ENCODE measurements at places on chromosomes 5 and 9.

GRCh38 chr5:157214861-157215513, 34.3 kb downstream of the ITK start:
- DNase-seq = no peak

DNA sequence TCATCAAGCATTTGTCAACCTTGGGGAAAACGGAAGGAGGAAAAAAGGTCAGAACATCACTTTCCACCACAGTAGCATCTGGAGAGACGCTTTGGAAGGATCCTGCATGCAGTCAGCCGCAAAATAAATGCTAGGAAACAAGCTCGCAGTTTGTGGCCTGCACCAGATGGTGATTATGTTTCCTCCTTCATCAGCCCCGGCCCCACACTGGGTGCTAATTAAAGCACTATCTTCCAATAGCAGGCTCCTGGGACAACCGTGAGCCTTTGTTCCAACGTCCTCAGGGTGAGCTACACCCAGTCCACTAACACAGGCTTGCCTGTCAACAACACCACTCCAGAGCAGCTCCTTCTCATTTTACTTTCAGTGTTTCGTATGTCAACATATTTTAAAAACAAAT, 64.0 kb downstream of the RNF130 start:
- no peak for DNase-seq

DNA sequence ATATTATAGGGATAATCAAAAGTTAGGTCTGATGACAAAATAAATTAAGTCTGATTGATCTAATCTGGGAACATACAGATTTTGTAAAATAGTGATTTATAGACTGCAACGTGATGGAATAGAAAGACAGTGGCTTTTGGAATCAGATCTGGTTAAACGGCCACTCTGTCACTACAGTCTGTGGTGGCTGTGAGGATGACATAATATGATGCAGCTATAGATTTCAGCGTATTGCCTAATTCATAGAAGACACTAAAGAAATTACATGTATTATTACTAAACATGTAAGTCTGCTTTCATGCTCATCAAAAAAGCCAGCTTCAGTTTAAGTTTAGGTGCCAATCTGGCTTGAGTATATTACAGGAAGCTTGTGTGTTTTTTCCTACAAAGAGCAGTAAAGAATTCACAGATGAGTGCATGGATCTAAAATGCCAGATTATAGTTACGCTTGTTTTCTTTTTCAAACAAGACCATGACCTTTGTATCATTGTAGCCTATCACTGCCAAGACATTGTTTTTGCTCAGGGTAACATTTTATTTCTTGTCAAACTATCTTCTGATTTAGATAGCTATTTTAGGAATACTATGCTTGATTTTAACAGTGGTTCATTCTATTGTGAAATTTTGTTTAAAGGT, 25.7 kb downstream of the CPEB4 start:
- no peak for DNase-seq

- no peak for DNase-seq
Measured at GRCh38 chr9:127446713-127447415, 4.3 kb downstream of the RPL12 start.

DNA sequence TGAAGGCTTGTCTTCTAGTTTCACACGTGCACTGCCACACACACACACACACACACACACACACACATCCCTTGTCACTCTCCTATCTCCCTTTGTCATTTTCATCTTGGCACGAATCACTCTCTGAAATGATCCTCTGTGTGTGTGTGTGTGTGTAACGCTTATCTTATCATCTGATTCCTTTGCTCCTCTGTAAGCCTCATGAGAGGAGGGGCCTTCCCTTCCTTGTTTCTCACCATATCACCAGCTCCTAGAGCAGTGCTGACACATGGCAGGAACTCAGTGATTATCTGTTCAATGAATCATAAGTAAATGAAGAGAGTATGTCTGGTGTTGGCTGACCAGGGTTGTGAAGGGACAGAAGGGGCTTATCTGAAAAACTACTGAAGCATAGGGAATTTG, 53.3 kb downstream of the PDE4D start:
- DNase-seq = peak; percentile 53

GRCh38 chr9:137114220-137114612, 317 bp downstream of the DPP7 start:
- DNase-seq = no peak

DNA sequence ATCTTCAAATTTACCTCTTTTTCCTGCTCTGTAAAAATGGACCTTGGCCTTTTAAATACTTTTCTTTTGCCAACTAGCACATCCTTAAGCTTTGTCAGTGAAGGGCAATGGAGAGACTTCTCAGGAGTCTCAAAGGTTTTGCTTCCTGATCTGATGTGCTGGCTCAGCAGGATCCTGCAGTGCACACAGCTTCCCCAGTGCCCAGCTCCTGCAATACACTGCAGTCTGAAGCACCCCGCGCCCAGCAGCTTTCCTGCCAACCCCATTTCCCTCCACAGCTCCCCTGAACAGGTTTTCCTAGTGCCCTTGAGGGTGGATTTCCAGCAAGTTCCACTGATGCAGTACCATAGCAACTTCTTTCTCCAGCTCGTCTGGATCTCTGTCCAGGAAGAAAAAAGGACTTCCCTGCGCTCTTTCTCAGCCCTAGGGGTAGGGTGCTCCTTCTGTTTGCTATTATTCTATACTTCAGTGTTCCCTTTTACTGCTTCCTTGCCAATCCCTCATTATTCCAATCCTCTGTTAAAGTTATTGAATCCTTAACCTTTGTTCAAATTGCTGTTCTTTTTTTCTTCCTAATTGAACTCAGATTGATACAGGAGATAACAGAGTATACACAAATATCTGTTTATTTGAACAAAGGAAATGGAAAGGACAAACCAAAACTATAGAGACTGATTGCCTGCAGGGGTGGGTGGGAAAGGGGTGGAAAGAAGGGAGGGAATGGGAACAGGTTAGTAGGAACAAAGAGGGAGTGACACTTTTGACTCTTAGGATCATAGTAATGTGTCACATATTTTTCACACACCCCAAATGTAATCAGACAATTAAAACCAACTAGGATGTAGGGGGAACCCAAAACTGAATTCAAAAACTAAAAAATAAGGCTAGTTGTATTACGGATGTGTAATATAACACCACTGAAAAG, 8.5 kb downstream of the SNAPC3 start:
- DNase-seq = no peak

GRCh38 chr5:54719384-54720283, 202.1 kb downstream of the SNX18 start:
- no peak for DNase-seq

DNA sequence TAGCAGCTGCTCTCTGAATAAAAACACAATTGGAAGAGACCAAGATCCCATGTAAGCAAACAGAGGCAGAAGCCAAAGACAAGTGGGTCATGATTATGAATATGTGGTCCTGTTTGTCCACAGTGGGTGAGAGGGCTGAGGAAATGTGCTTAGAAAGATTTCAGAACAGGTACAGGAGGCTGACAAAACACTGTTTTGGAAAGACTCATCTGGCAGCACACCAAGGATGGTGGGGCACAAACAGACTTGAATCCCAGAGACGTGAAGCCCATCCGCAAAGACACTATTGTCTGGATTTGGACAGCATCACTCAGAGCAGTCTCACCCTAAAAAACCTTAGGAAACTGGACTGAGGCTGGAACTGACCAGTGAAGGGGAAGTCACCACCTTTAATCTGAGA, 85.0 kb downstream of the ADRB2 start:
- DNase-seq = no peak

DNA sequence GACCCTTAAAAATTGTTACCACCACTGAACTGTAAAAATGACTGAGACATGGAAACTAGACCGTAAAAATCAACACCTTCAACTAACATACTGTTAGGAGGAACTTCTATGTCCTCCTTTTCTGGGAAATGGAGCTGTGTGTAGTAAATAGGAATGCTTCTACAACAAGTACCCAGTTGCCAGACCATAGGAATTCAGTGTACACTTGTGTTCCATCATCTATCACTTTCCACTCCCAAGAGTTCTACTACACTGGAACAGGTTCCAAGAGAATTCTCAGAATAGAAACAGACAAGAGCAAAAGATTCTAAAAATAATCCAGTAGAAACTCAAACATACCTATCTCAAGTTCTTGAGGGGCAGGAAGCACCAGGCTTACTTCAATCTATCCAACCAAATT, 23.6 kb downstream of the UBAP2 start:
- DNase-seq = no peak

DNA sequence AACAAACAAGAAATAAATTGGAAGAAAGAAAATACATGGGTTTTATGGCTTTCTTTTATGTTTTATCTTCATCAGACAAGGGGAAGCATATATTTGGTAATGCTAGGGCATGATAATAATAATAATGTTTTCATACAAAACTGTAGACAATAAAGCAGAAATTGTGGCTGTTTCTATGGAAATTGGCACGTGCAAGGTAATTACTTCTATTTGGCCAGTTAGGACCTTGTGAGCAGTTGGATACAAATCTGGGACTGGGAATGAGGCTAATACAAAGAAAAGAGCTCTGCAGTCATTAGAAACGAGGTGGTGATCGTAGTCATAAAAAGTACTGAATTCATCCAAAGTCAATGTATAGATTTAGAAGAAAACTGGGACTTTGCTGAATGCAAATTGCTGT, 233.6 kb downstream of the EFNA5 start:
- no peak for DNase-seq

- DNase-seq = no peak
Measured at GRCh38 chr5:134086225-134086942, 28.1 kb upstream of the TCF7 start.

- DNase-seq = no peak
Measured at GRCh38 chr9:121107029-121107428, 32.3 kb downstream of the CNTRL start.

GRCh38 chr5:130710596-130710995, 454.5 kb downstream of the HINT1 start:
- no peak for DNase-seq

- no peak for DNase-seq
Measured at GRCh38 chr9:80839821-80840675, 849.3 kb downstream of the TLE1 start.

DNA sequence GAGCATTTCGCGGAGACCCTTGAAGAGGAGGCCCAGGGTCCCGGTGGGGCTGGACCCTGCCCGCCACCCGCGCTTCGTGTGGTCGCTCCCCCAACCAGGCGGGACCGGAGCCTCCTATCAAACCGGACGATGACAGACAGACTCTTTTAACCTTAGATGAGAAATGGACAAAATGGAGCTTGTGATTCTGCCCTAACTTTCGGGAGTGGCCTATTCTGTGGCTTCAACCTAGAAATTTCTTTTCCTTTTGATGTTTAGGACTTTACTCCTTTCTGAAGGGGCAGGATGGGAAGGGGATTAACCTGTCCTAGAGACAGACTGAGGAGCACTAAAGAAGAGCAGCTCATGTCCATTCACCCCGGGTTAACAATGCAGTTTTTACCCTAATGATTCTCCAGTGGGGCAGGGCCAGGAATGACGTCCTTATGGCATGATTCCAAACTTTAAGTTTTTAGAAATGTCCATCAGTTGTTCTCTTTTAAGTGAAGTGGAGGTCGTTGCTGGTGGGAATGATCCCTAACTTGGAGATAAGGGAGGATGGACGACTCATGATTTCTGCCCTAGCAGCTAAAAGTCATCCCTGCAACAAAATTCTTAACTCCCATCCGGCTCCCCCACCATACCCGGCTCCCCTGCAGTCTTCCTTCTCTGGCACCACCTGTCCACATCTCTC, 1.0 kb downstream of the NIPSNAP3A start:
- no peak for DNase-seq

- DNase-seq = peak; percentile 51
Measured at GRCh38 chr5:172740428-172741205, 30.4 kb downstream of the DUSP1 start.

GRCh38 chr5:125833398-125833797, 589.8 kb upstream of the GRAMD2B start:
- no peak for DNase-seq

GRCh38 chr5:81161012-81161601, 72.0 kb upstream of the CKMT2 start:
- DNase-seq = no peak

DNA sequence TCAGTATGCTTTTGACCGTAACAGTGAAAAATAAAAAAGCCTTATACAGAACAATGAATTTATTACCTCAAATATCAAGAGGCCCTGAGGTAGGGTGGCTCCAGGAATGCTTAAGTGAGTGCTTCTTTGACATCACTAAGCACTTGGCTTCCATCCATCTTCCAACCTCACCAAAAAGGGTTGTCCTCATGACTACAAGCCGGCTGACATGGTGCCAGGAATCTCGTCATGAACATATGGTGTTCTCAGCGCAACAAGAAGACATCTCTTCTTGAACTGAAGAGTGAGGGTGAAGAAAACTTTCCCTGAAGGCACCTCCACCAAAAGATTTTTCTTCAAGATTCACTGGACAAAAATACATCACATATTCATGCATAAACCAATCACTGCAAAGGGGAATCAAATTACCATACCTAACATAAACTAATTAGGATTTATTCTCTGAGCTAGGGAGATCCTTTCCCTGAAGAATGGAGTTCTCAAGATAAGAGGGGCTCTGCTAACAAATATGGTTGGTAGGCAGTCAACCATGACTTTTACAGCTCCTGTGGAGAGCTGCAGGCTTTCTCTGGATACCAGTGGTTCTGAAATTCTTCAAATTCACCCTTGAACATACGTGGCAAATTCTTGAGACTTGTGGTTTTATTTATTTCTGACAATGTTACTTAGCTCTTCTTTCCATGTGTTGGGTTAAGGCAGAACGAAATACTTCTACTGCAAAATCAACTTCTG, 49.5 kb downstream of the AGXT2 start:
- no peak for DNase-seq

GRCh38 chr9:100064872-100065581, 33.8 kb downstream of the ERP44 start:
- no peak for DNase-seq

- DNase-seq = no peak
Measured at GRCh38 chr5:168583742-168584482, 4.7 kb upstream of the PANK3 start.

DNA sequence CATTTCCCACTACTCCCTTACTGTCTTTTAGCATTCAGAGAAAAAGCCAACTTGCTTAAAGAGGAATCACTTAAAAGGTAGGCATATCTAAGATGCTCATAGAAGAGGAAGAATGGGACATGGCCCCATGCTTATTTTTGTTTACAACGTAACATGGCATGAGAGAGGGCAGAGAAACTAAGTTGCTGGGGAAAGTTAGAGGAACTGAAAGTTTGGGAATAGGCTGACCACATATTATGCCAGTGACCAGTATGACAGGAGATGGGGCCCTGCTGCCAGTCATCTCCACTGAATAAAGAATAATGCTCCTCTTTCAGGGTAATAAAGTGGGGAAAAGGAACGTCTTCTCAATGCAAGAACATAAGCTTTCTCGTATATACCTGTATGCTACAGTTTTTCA, 1.9 kb downstream of the PLPP6 start:
- no peak for DNase-seq

DNA sequence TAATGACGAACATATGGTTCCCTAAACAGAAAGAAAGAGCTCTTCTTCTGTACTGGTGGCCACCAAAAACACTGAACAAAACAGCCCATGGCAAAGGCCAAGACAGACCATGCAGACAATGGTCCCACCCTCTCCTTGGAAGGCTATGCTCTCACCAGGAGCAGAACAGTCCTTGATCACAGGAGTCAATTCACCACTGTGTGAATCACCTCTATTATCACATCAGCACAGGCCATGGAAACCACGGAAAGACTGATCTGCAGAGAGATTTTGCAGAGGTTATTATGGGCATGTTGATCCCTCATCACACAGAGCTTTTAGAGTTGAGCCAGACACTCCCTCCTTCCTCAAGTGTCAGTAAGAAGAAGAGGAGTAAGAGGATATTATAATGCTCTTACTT, 134.0 kb upstream of the RASEF start:
- no peak for DNase-seq

All from HS-27A (cell line).